ENCODE measurements at places on chromosomes 6 and 20.
A peak's percentile ranks its signal among the peaks of the same experiment; 100 is the strongest.

- DNase-seq, result no peak
Measured at GRCh38 chr20:59020938-59021551, 1.8 kb downstream of the TUBB1 start.

DNA sequence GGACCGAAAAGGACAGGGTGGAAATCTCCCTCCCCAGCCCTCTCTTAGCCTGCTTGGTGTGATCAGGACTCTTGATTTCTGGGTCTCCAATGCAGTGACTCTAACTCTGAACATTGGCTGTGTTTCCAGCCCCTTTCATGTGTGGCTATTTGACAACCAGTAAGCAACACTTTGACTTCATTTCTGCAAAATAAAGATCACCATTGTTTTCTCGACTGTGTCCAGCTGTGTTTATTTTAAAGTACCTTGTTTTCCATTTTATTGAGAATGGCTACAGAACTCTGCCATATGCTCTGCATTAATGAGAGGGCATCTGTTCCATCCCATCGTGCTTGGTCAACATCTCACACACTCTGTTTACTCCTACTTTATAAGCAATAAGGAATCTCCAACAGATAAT, 60.9 kb upstream of the TAGAP start:
- DNase-seq, result no peak

- no peak for DNase-seq
Measured at GRCh38 chr20:444862-445426, 17.4 kb downstream of the TBC1D20 start.

DNA sequence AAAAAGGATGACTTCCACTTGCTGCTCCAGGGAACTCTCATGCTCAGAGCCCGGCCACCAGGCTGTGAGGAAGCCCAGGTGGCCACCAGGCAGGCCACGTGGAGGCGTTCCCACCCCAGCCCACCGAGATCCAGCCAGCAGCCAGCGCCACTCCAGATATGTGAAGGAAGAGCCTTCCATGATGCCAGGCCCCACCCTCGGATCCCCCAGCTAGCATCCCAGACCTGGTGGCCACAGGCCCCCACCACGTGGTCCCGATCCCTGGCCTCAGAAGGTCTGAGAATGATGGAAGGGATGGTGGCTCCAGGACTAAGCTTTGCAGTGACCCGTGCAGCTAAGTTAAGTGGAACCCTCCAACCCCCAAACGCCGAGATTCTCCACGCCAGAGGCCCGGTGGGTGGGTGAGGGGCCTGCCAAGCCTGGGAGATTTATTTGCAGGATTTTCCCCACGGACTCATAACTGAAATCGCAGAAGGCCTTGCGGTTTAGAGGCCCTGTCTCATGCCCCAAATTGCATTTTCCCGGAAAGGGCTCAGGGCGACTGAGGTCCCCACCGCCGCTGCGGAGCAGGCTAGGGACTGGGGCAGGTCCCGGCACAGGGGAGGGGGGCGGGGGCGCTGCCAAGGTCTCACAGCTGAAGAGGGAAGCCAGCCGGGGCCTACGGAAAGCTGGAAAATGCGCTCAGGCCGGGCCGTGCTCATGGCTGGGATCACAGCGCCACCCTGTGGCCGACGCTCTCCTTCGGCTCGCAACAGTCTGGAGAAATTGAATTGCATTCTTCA, 31.1 kb upstream of the CST7 start:
- DNase-seq, result peak; percentile 83

DNA sequence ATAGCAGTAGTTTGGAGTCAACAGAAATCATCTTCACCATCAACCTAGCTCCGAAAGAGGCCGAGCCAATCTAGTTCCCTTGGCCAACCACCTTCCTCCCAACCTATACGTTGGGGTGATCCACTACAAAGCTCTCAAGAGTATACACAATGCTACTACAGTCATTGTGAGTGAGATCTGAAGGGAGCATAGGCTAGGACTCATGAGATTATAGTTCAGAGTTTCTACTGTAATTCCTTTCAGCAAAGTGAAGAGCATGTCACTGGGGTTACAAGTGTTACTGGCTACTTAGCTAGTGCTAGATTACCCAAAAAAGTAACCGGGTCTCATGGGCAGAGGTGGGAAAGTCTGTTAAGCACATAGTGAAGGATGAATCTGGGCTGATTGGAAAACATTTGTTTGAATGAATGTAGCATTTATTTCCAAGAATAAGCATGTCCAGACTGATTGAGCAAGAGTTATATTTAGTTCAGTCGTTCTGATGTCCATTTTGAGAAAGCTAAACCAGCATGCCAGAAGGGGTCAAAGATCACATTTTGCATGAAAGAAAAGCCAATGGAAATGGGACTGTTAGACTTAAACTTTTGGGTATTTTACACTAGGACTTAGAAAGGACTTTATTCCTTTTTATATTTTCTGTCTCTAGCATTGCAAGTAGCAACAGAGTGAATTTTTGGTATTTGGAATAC, 10.5 kb upstream of the ESR1 start:
- no peak for DNase-seq

GRCh38 chr20:33209789-33210188, 7.4 kb upstream of the BPIFA3 start:
- peak; percentile 76 for DNase-seq

- DNase-seq, result no peak
Measured at GRCh38 chr6:34891296-34891695, 2.2 kb downstream of the ANKS1A start.

DNA sequence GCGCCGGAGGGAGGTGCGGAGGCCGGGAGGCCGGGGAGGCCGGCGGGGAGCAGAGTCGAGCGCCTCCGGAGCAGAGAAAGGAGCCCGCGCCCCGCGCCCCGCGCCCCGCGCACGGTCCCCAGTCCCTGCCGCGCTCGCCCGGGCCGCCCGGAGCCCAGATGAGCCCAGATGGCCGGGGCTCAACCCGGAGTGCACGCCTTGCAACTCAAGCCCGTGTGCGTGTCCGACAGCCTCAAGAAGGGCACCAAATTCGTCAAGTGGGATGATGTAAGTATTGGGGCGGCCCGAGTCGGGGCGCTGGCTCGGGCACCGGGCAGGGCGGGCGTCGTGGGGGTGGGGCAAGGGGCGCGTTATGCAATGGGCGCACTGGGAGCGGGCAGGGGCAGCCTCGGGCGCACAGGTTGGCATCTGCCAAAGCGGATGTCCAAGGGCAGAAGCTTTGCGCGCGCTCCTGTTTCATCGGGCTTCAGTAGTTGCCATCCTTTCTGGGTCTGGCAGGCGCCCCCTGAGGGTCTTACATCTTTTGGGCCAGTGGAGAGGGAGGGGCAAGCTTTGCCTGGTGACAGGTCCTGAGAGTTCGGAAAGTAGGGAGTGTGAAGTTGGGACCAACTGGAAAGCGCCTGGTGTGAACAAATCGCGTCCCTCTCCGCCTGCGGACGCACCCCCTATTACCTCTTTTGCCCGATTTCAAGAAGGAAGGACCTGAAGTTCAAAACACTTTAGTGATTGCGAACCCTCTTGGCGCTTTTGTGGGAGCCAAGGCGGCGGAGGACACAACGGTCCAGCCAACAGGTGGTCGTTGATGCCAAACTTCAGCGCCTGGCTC, 631 bp downstream of the PLCB1 start:
- DNase-seq, result peak; percentile 66

DNA sequence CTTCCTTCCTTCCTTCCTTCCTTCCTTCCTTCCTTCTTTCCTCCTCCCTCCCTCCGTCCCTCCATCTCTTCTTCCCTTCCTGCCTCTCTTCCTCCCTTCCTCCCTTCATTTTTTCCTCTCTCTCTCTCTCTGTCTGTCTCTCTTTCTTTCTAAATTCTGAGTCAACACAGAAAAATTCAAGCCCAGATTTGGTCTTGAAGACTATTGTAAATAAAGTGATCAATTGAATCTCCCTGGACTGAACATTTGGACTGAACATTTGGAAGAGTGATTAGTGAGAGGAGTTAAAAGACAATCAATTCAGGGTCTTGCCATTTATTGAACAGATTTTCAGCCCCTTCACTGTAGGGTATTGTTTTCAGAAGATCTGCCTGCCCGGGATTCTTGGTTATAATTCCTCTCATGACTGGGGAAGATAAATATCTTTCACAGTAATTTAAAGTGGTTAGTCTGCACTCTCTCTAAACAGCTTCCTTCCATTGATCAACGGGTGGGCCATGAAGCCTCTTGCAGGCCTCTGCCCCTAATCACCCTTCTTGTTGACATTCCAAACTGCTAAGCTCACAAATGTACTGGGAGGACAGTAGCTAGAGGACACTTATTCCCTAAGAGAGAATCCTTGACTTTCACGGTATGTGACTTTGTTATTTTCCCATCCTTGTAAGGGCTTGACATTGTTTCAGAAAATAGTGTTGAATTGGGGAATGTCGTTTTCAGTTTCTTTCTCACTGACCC, 101.7 kb upstream of the BMP2 start:
- no peak for DNase-seq

GRCh38 chr6:107801173-107801886, 22.8 kb downstream of the SCML4 start:
- DNase-seq, result no peak

DNA sequence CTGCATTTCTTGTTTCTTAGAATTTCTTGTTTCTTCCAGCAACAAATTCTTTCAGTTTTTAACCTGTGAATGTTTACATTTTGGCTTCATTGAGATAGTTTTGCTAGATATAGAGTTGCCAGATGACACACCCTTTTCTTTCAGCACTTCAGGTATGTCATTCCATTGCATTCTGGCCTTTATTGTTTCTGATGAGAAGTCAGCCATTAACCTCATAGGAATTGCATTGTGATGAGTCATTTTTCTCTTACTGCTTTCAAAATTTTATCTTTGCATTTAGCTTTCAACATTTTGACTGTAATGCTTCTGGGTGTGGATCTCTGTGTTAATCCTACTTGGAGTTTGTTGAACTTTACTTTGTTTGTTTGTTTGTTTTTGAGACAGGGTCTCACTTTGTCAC, 440.3 kb upstream of the HS3ST5 start:
- DNase-seq, result no peak

DNA sequence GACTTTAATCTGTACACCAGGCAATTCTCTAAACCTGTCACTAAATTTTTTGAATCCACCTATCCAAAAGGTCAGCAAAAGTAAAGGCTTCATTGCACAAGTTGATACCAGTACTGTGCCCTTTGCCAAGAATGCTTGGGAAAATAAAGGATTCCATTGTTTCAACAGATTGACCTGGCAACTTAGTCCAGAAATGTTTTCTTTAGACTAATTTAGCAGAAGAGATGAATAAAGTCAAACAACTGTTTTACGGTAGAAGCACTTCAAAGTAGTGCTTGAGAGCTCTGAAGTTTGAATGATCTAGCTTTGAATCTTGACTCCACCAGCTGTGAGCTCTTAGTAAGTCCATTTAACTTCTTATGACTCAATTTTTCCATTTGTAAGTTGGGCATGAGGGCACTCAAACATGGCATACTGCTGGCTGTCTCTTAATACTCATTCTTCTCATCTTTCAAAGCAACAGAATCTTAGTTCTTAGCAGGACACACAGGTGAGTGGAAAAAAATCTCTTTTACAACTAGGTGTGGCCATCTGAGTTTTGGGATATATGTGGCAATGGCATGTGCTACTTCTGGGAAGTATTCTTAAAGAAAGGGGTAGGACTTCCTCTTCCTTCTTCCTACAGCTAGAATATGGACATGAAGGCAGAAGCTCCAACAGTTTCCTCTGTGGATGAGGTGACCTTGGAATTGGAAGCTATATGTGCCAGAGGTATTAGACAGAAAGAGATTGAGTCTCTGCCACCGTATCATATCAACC, 55.9 kb upstream of the LOC128125822 start:
- no peak for DNase-seq

DNA sequence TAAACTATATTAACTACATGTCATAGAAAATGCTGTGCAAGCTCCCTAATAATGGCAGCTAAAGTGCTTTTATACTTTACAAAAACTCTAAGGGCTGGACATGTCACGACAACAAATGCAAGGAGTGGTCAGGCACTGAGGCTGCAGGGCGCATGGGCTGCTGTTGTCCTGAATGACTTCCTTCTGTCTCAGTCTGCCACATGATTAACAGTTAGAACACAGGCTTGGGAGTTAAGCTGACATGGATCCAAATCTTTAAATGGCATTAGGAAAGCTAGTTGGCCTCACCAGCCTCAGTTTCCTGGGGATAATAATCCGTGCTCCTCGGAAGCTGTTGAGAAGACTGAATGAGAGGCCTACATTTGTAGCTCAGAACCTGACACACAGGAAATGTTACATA, 57.4 kb downstream of the PREP start:
- DNase-seq, result no peak
